Heart left ventricle (tissue), 16 donors: ENCODE measurements at places on chromosomes 5 and 9.

- no peak for DNase-seq
- H3K4me1 ChIP-seq: peaks cover 9% of the 10 kb centered on the region
- no peaks in the 10 kb centered on the region for H3K36me3 ChIP-seq
- H3K4me3 ChIP-seq: no peak overlapping the region
- H3K27me3 ChIP-seq: no peaks in the 10 kb centered on the region
- no peak overlapping the region for H3K27ac ChIP-seq
Measured at GRCh38 chr5:607541-608428, 4.4 kb upstream of the CEP72 start.

DNA sequence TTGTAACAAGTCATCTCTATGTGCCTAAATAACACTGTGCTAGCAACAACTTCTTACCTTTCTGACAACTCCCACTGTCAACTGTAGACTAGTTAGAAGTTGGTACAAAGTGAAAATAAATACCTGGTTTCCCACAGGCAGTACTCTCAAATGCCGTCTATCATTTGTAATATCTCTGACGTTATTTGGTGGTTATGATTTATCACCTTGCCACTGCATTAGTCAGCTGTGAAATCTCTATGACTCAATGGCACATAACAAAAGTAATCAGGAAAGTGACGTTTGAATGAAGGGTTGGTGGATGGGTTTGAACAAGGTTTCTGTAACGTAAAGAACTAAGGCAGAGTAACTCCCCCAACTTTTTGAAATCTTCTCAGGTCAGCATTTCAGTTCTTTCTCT lies 592.3 kb downstream of the MAT2B start:
- no peak for DNase-seq
- H3K36me3 ChIP-seq: no peaks in the 10 kb centered on the region
- no peaks in the 10 kb centered on the region for H3K4me1 ChIP-seq

DNA sequence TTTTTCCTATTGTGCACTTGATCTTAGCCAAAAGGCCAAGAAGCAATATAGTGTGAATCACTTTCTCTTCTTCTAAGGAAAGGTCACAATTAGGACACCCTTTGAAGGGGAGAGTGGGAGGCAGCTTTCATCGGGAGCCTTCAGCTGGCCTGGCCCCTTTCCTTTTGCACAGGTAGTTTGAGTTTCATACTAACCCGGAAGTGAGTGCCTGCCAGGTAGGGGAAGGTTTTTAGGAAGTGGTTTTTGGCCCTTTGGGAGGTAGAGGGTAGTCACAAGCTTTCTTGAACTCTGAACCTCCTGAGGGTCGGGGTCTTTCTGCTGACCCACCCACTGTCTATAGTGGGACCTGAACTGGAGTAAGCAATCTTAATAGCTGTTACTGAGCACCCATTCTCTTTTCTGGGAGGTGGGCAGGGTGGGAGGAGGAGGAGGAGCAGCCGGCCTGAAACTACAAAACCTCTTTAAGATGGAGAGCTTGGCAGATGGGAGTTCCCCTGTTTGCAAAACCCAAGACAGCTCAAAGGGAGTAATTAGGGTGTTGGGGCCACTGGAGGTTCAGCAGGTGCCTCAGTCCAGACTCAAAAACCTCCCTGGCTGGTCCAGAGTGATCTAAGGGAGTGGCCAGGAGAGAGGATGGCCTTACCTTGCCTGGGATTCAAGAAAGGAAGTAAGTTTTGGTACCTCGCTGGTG lies 6.0 kb downstream of the LARP1 start:
- no peak overlapping the region for H3K27ac ChIP-seq
- peaks cover 27% of the 10 kb centered on the region for H3K4me1 ChIP-seq
- H3K36me3 ChIP-seq: no peaks in the 10 kb centered on the region
- DNase-seq: no peak
- H3K4me3 ChIP-seq: no peak overlapping the region

- H3K4me1 ChIP-seq: no peaks in the 10 kb centered on the region
- H3K27ac ChIP-seq: no peak overlapping the region
- H3K27me3 ChIP-seq: no peaks in the 10 kb centered on the region
- no peaks in the 10 kb centered on the region for H3K36me3 ChIP-seq
- no peak for DNase-seq
Measured at GRCh38 chr9:15635752-15636151, 82.9 kb downstream of the CCDC171 start.
